ENCODE measurements at places on chromosomes 4 and X.

DNA sequence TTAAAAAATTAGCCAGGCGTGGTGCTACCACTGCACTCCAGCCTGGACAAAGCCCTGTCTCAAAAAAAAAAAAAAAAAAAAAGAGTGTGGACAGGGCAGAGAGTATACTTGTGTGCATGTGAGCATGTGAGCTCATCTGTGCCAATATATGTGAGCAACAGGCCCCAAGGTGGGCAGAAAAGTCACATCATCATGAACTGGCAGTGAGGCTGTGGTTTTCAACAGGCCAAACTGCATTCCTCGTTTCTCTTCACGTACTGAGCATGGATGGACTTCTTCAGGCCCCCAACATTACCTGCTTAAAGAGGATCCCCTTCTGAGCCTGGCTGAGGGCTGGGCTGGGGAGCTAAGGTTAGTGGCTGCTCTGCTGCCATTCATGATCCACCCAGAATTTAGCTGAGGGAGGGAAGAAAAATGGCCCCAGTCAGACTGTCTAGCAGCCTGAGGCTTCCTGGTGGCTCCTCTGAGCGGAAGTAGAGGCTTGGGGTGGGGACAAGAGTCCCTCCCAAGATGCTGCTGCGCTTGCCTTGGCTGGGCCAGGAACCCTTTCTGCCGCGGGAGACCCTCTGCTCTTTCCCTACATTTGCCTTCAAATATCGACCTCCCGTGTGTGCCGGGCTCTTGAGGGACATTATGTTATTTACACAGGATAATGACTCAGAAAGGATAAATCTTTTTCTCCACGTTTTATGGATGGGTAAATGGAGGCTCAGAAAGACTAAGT is 55.0 kb downstream of the DIPK2B start:
- no peak for DNase-seq

GRCh38 chrX:57822398-57822797 is 87.9 kb downstream of the ZXDA start:
- DNase-seq = no peak

DNA sequence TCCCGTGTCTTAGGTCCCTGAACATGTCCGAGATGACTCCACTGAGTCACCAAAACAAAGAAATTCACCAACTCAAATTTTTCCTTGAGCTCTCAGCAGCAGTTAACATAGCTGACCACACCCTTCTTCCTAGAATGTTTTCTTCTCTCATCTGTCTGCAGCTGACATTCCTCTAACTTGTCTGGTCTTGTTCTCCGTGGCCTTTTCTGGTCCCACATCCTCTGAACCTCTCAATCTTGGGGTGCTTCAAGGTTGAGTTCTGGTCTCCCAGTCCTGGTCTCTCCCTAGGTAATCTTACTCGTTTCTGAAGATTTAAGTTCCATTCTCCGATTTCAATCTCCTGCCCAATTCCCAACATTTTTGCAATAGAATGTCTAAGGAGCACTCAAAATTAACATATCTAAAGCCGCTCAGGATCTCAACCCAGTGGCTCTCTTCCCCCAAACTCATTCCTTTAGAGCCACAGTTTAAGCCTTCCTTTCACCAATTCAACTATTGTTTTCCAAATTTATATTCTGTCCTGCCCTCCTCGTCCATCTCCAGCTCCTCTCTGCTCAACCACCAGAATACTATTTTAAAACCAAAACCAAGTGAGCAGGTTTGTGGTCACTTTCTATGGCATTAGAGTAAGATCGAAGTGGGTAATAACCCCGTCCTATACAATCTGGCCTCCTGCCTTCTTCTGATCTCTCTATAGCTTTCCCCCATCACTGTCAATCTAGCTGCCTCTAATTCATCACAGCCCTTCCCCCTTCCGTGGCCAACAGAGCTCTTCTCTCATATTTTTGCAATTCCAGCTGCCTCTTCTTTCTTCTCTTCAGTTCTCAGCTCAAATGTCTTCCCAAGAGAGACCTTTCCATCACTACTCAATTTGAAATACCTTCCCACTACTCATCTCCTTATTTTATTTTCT is 1.2 kb downstream of the TRIML2 start:
- DNase-seq = no peak

GRCh38 chr4:43049326-43049725 is 156.8 kb downstream of the GRXCR1 start:
- no peak for DNase-seq

- DNase-seq = no peak
Measured at GRCh38 chrX:115560211-115560977, 580 bp upstream of the PLS3 start.

DNA sequence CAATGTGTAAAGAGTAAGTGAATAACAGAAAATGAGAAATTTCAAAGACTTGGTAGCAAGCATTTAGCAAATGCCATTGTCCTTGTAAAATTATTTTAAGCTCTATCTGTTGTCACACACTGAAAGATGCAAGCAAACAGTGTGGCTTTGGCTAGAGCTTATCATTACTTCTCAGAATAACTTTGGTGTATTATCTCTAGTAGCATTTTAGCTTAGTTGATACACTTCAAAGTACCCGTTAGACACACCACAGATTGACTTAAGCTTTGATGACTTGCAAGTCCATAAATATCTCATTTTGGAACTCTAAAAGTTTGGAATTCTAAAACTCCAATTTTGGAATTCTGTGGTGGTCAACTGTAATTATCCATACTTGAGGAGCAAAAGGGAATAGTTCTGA is 98.6 kb downstream of the PDLIM5 start:
- DNase-seq = no peak

GRCh38 chrX:72566448-72566847 is 6.2 kb downstream of the HDAC8 start:
- no peak for DNase-seq

GRCh38 chr4:108391701-108392455 is 223.1 kb upstream of the LEF1 start:
- DNase-seq = no peak

DNA sequence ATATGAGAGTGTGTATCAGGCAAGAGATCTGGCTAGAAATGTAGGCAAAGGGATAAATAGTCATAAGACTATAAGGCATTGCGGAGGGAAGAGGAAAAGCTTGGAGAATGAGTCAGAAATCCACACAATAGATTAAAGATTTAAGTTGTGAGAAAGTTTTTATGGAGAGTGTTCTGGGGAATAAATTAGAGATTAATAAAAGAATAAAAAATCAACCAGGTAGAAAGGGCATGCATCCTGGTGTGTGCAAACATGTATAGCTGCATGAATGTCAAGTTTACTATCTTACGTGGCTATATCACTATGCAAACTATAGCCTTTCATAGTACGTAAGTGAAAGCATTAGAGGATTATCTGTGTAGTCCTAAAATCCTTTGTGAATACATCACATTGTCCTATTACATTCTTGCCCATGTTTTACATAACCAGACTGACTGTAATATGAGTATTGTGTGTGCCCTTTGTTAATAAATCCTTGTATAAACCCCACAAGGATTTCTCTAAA is 36.9 kb downstream of the SNCA start:
- DNase-seq = no peak

GRCh38 chr4:1628892-1629698 is 55.0 kb downstream of the FAM53A start:
- DNase-seq = peak; percentile 1

DNA sequence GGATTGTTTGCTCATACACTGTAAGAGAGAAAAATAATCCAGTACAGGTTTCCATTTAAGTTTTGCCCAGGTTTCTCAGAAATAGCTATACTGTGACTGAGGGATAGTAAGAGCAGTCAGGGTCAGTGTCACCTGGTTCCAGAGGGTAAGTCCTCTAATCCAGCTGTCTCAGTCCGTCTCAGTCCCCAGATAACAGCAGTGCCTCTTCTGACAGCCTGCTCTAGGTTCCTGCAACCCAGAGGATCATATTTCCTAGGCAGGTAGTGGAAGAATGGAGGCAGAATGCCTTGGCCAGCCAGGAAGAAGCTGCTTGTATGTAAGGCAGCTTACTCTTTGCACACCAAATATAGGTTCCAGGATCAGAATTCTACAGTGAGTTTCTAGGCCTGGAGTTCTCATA is 22.6 kb upstream of the GNRHR start:
- DNase-seq = peak; percentile 37

DNA sequence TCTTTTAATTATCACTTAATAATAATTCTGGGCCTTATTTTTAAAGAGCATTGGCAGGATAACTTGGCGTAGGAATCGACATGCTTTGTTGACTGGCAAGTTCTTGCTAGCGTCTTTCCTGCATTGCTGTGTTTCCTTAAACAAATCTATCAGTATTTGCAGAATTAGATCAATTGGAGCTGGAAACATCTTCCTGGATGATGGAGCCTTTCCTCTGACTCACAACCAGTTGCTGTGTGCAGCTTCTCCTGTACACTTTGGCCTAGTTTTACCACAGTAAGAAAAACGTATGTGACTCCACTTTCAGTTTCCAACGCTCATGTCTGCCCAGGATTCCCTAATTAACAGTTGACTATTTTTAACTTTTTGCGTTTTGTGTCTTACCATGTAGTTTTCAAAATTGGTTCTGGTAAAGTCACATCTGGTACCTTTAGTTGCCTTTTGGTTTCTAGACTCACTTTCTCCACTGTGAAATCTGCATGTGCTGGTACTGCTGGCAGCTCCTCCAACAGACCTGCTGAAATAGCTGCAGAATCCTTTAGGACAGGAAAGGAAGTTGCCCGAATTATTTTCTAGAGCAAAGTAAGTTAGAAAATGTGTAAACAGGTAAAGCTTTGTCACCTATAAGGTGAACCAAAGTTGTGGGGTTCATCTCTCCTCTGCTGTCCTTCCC is 553.2 kb upstream of the FAT1 start:
- no peak for DNase-seq

GRCh38 chrX:32408389-32408788 is 803.0 kb downstream of the DMD start:
- no peak for DNase-seq

DNA sequence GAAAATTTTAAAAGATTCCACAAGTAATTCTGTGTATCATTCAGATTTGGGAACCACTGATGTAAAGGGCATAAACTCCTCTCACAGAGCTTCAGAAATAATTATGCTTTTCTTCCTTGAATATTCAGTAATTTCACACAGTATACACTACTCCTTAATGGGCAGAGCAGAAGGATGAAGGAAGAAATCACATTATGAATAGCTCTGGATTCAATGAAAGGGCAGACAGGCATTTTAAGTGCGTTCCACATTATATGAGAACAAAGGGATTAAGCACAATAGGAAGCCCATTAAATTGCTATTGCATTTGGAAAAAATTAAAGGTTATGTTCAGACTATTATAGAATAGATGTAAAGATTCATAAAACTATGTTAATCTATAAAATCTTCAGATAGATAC is 142.6 kb downstream of the PDHA2 start:
- DNase-seq = no peak

DNA sequence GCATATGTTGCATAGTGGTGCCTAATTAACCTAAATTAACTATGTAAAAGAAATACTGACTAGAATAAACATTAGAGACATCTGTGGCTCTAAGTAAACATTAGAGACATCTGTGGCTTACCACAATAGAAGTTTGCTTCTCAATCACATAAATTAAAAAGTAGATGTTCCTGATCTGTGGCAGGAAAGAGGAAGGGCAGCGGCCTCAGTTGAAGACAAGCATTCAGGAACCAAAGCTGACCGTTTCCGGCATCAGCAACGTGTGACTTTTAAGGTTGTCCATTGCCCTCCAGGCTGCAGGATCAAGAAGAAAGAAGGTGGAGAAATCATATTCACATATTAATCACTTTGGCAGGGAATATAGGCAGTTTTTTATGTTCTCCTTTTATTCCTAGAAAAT is 336.3 kb upstream of the TRAM1L1 start:
- no peak for DNase-seq

- DNase-seq = no peak
Measured at GRCh38 chrX:105765691-105766090, 56.6 kb upstream of the NRK start.

- DNase-seq = no peak
Measured at GRCh38 chr4:133096972-133097371, 52.1 kb upstream of the PCDH10 start.

DNA sequence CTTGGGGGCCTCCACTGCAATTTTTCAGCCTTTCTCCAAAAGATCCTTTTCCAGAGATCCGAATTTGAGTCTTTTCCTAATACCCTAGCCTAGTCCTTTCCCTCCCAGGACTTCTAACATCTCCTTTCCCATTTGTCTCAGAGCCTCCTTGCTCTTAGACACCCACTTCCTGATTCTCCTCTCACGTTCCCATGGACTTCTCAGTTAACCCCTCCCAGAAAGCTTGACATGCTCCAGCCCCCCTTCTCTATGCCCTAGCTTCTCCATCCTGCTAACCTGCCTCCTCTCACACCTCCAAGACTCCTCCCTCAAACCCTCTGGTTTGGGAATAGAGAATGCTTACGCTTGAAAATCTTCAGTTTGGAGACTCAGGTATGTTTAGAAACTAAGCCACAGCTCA is 2.5 kb downstream of the UBA1 start:
- DNase-seq = no peak

DNA sequence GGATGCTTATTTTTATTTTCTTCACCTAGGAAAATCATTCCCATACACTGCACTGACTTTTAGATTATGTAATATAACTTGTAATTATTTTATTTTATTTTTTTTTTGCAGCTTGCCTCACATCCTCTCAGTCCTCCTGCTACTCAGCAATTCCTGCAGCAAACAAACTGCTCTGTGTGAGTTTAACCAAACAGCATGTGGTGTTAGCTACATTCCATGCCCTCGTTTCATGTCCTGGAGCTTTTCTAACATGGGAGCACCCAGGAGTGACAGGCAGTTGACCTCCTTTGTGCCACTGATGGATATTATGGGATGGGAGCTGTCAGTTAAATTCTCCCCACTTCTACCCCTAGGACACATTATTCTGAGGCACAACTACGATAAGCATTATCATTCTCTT is 24.8 kb downstream of the CXCL1 start:
- no peak for DNase-seq

DNA sequence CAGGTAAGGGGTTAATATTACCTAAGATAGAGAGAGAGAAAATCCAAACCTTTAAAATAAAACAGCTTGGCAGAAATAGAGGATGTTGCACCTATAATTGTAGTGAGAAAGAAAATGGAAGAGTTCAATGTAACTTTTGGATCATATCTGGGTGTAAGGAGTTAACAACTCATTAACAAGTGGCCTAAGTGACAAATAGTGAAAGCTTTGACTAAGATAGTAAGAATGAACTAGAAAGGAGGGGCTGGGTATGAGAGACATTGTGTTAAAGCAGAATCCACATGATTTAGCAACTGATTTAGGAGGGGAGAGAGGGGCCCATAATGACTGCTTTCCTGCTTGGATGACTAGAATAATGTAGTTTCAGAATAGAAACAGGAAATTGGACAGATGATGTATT is 761.0 kb downstream of the IL1RAPL1 start:
- DNase-seq = no peak

DNA sequence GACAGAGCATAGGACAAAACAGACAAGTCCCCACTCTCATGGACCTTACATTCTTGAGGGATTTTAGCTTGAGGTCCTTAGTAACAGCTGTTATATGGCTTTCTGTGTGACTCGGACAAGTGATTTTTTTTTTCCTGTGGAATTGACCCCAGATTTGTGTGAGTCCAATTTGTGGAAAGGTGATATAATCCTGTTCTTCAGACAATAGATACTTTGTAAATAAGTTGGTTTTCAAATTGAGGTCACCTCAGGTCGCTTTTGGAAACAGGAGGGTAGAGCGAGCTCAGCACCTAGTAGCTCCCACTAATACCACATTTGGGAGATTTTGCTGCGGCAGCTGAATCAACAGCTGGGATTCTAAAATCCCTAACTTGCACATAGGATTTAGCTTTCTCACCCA is 1008.8 kb downstream of the ADGRL3 start:
- no peak for DNase-seq

- no peak for DNase-seq
Measured at GRCh38 chr4:173169178-173169427, 492 bp downstream of the GALNT7 start.
